Activated CD8-positive, alpha-beta memory T cell treated with anti-CD3 and anti-CD28 coated beads for 1 hour (primary cell): ENCODE measurements at places on chromosomes 2 and 18.

- DNase-seq = no peak
These were observed 152.6 kb downstream of the ANKRD44 start for GRCh38 chr2:197157879-197158537.

GRCh38 chr2:64753399-64753798 is 99.7 kb upstream of the SERTAD2 start:
- DNase-seq = no peak

DNA sequence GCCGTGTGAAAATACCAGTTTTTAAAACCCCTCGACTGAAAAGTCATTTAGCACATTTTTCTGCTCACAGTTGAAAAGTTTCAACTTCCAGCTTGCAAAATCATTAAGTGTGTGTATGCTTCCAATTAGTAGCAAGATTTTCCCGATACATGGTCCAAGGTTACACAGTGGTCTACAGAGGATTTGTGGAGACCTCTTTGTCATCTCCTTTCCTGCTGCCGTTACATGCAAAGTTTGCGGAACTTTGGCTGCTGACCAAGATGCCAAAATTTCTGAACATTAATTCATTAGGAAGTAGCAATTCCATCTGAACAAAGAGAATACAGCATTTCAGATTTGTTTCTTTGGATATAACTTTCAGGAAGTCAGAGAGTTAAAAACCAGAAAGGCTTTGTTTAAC is 474.6 kb downstream of the PLCL1 start:
- no peak for DNase-seq

DNA sequence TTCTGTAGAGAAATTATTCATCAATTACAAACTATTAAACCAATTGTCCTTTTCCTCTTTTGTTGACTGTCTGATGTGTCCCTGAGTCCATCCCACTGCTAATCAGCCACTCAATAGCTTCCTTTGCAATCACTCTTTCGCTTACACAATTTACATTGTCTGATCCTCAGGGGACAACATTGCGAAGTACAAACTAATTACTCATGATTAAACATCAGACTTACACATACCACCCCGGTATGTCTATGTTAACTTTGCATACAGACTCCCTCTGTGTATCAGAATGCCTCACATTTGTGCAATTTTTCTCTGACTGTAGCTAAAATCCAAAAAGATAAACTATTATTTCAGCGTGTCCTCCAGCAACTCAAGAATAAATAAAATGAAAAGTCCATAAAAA is 264.4 kb upstream of the REV1 start:
- no peak for DNase-seq

DNA sequence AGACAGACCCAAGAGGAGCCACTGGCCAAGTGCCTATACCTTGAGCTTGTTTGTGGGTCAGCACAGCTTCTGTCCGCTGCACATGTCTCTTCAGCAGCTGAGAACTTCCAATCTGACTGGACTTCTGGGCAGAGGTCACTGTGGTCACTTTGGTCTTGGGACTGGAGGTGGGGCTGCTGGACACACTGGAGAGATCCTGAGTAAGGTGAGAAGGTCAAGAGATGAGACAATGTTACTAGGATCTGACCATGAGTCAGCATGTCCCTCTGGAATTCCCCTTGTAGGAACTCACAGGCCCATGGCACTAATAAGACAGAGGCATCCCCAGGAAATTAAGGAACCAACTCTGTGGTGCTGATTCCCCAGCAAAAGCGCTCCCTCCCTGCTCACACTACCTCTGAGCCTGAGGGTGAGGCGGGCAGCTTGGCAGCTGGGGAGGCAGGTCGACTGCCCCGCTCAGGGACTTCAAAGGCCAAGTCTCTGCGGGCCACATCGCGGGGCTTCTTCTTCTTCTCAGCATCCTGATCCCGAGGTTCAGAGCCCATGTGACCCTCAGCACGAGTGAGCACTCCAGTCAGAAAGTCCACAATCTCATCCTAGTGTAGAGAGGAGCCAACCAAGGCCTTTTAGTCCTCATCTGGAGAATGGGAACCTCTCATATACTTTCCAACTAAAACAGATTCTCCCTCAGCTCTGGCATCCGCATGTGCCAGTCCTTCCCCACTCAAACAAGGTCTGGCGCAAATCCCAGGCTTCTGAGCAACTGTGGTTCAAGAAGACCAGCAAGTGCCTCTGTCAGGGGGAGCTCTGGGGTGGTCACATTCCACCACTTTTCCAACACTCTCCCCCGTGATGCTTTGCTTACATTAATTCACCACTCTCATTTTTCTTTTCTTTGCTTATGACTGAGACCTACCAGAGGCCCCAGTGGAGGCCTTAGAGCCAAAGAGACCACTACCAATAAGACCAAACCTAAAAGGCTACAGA is 29.4 kb downstream of the KANSL3 start:
- no peak for DNase-seq

GRCh38 chr2:1912771-1913170 is 168.5 kb upstream of the PXDN start:
- no peak for DNase-seq

GRCh38 chr2:160479269-160479668 is 14.3 kb downstream of the RBMS1 start:
- DNase-seq = no peak

- no peak for DNase-seq
These were observed 100.6 kb downstream of the NRP2 start for GRCh38 chr2:205782941-205783340.

DNA sequence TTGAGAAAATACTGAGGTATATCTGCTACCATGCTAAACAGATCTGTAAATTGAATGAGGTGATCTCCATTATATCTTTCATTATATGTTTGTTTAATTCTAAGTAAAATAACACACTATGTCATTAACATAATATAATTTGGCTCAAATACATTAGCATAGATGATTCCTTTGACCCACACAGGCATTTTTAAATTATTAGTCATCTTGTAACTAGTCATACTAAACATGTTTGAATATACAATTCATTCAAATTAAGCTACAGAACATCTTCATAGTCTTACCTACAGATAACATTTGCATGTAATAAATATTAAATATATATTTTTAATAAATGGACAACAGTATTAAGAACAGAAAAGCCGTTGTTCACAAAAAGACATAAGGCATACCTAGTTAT is 52.7 kb upstream of the KYNU start:
- DNase-seq = no peak

DNA sequence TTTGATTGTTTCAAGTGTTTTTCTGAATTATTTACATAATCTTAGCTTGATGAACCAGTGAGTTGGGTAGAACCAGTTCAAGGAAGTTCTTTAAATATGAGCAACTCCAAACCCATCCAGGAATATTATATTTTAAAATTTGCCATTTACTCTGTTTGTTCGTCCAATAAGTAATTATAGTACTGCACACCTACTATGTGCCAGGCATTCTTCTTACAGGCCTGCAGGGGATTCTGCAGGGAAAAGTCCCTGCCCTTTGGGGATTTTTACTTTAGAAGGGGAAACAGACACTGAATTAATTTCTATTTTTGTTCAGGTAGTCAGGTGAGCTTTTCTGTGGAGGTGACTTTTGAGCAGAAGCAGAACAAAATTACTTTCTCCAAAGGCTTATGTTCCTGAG is 146.9 kb downstream of the DOCK10 start:
- no peak for DNase-seq

DNA sequence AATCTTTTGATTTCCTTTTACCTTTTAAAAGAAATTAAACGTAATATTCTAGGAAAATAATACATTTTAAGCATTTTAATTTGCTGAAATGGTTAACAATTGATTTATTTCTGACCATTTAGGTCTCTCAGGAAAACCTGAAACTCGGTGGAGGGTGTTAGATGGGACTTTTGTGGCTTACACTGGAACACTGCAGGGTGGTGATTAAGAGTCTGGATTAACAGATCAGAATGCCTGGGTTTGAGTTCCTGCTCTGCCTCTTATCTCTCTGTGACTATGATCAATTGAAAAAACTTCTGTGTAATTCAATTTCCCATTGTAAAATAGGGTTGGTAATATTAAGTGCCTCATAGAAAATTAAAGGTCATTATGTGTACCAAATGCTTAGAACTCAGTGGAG is 168.7 kb downstream of the UBE2E3 start:
- no peak for DNase-seq

DNA sequence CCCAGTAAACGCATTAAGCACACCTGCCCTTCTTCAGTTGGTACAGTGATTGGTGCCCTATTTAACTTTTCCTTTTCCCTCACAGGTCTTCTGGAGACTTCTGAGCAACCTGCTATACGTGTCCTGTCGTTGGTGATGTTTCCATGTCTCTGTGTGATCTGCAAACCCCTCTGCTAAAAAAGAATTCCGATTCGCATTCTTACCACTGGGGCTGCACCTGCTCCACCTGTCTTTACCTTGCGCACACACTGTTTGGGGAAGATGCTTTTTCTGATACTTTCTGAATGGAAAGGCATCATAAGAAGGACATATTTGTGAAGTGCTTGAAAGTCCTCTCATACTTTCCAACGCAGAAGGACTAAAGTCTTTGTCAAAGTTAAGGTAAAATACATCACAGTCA is 323.9 kb upstream of the SOX11 start:
- no peak for DNase-seq

DNA sequence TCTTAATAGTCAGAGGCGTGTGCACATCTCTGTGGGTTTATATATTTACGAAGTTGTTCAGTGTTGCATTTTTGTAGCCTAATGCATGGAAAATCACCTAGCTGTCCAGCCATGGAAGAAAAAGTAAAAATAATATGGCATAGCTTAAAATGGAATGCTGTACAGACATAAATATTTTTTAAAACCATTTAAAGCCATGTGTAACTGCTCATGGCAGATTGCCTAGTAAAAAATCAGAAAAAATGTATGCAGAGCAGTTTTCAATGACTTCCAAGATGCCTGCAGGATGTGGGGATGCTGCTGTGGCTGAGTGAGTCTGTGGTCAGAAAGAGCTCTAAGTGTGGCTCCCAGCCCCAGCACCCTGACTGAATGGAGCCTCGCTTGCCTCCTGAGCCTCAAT is 64.8 kb upstream of the ALKAL2 start:
- no peak for DNase-seq

GRCh38 chr18:60987963-60988362 is 345.3 kb upstream of the CDH20 start:
- no peak for DNase-seq

- DNase-seq = no peak
These were observed 385.4 kb upstream of the CDH7 start for GRCh38 chr18:65365245-65365980.

DNA sequence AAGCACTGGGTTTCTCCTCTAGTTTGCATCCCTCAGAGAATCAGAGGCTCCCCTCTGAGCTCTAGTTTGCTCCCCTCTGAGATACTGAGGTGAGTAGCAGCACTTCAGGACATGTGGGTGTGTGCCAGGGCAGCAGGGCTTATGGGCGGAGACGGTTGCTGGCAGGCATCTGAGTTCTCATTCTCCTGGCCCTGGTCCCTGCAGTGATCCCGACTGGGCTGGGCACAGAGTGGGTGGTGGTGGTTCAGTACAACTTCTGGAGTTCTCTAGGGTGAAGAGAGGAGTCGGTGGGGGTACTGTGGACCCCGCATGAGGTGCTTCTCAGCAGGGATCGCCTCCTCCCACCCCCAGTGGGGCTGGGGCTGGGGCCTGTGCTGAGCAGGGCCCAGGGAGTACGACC is 47.9 kb downstream of the BOLA3 start:
- no peak for DNase-seq

DNA sequence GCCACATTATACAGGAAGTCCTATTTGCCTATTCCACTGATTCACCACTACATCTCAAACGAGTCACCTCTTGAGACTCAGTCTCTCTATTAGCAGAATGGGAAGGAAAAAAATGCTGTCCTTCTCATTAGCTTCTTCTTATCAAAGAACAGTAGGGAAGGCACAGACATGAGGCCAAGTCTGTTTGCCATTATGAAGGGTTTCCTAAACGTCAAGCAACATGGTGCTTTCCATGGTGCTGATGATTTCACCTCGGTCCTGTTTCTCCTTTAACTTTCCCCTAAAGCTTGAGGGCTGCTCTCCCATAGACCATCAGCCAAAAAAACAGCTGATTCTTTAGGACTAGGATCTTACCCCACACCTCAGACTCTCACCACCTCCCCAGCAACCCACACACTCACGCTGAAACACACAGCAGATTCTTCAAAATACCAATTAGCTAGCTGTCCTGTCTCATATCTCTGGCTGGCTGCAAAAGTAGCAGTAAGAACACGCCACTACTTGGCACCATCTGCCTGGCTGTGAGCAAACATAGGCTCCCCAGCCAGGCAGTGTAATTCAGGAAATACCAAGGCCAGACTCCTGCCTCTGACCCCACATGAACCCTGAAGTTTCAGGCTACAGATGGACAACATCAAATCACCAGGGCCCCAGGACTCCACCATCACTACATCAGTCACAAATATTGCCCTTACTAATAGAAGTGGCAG is 30.5 kb downstream of the GALNT14 start:
- DNase-seq = no peak

- DNase-seq = no peak
These were observed 152.6 kb downstream of the AGPS start for GRCh38 chr2:177545143-177545542.

DNA sequence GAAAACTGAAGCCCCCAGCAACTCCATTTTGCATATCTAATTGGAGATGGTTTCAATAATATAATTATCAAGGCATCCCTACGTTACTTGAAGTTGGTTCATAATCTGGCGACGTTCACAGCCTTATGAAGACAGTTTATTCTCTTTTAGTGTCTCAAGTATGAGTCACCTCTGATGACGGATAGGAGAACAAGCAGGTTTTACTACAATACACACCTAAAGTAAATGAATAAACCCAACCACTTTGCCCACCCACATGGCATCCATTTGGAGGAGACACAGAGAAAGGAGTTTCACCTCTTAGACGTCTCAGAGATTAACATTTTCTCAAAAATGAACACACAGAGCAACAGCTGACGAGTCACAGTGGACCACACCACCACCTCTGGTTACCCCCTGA is 40.8 kb downstream of the BCL11A start:
- DNase-seq = no peak

GRCh38 chr2:209534228-209534627 is 110.4 kb downstream of the MAP2 start:
- DNase-seq = no peak

DNA sequence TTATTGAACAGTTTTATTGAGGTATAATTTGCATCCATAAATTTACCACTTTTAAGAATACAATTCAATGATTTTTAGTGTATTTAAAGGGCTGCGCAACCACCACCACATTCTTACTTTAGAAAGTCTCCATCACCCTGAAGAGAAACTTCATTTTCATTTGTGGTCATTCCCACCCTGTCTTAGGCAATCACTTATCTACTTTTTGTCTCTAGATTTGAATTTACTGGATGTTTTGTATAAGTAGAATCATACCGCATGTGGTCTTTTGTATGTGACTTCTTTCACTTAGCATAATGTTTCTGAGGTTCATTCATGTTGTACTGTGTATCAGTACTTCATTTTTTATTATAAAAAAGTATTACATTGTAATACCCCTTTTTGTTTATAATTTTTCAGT is 17.9 kb upstream of the SLC4A10 start:
- DNase-seq = no peak

- no peak for DNase-seq
These were observed 620 bp downstream of the SLC14A1 start for GRCh38 chr18:45724601-45725000.

DNA sequence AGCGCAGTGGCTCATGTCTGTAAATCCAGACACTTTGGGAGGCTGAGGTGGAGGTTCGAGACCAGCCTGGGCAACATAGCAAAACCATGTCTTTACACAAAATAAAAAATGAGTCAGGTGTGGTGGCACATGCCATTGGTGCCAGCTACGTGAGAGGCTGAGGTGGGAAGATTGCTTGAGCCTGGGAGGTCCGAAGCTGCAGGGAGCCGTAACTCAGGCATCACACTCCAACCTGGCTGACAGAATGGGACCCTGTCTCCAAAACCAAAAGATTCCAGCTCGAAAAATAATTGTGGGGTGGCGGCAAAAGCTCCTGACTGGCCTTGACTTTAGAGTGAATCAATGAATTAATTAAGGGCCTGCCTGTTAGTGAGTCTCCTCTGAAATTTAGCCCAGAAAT is 1.2 kb upstream of the ALPP start:
- no peak for DNase-seq
